Activated naive CD4-positive, alpha-beta T cell treated with anti-CD3 and anti-CD28 coated beads, Interleukin-2, amount 50 U/mL, for 72 hours (primary cell): ENCODE measurements at places on chromosomes 16 and 17.

- DNase-seq, result no peak
Observed at GRCh38 chr17:8468127-8468526, 32.4 kb downstream of the NDEL1 start.

DNA sequence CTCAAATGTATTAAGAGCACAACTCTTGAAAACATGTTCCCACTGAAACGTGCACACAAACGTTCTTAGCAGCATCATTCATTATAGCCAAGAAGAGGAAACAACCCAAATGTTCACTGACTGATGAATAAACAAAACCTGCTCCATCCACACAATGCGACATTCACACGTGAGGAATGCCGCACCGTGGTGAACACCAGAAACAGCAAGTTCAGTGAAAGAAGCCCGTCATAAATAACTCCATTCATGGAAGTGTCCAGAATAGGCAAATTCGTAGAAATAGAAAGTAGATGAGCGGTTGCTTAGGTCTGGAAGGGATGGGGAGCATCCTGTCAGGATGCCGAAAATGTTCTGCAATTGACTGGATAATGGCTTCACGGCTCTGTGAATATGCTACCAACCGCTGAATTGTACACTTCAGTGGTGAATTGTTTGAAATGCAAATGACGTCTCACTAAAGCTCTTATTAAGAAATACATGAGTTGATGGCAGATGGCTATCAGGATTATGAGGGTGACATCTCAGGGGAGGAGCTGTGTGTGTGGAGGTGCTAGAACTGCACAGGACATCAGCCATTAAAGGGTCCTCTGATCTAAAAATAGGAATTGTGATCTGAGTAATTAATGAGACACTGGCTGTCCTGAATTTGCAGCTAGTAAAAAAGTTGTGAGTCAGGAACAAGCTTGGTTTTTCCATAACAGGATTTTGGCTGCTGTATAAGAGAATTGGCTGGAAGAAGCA is 771.0 kb downstream of the KCNJ18 start:
- DNase-seq, result no peak

DNA sequence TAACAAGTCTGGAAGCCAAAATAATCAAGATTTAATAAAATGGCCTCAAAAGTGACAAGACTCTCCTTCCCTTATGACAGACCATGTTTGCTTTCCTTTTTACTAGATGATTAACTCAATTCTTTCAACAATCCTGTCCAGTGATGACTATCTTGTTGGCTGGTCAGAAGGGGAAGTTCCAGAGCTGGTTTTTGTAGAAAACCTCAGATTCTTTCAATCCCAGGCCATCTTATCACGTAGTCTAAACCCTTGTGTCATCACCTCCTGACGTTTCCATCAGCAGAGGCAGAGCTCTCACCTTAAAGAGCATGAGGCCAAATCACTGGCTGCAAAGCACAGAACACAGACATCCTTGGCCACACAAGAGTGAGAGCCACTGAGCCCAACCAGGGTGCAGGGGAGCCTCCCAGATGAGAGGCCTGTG is 125.3 kb downstream of the ANKRD11 start:
- DNase-seq, result no peak

DNA sequence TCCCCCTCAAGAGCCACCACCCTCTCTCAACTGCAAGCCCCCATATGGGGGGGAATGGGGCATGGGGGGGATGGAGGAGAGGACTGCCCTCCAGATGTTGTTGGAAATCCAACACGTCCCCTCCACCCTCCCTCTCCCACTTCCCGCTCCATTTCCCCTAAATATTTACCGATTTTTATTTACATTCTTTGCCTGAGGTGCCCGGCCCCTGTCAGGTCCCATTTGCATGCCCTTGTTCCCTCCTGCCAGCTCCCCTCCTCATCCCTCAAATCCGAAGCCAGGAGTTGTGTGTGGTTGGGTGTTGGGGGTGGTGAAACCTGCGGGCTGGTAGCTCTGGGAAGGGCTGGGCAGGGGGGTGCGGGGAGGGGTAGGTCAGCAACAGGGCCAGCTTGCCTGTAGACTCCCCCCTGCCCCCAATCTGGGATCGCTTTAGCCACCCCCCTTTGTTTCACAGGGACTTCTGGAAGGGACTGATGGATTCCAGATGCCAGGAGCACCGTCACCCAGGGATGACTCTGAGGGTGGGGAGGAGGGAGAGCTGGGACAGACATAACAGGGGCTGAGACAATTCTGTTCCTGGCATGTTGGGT is 39.7 kb upstream of the NGFR start:
- DNase-seq, result no peak

DNA sequence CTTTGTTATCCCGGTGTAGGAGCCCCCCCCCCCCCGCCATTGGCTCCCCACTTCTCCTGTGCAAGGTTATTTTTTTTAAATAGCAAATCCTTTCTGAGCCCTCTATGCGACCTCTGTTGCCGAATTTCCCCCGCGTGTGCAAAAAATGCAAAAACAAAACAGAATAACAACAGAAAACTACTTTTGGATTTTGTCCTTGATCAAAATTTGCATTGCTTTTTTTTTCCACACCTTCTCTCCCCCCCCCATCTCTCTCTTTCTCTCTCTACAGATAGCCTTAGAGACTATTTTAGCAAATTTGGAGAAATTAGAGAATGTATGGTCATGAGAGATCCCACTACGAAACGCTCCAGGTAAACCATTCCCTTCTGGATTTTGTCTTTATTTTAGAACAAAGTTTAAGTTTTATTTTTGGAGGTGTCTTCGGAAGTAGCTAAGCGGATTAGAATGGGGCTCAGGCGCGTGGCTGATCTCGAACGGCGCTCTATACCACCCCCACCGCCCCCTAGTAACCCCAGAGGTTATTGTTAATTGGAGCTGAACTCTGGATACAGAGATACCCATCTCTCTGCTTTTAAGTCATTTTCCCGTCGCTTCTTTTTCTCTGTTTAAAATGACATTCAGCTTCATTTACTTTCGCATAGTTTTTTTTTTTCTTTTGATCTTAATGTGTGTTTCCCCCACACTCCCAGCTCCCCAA is 1.0 kb downstream of the MSI2 start:
- DNase-seq, result no peak

DNA sequence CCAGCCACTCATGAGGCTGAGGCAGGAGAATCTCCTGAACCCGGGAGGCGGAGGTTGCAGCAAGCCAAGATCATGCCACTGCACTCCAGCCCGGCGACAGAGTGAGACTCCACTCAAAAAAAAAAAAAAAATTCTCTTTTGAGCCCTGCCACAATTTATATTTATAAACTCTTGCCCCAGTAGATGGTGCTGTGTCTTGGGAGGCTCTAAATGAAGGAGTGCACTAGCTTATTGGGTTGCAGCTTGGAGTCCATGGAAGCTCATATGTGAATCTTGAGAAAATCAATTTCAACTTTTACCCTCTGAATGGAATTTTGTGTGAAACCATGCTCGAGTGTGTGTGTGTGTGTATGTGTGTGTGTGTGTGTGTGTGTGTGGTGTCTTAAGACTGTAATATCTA is 420.1 kb downstream of the HS3ST4 start:
- DNase-seq, result no peak

GRCh38 chr17:46818929-46819859 is 702 bp upstream of the WNT3 start:
- no peak for DNase-seq

DNA sequence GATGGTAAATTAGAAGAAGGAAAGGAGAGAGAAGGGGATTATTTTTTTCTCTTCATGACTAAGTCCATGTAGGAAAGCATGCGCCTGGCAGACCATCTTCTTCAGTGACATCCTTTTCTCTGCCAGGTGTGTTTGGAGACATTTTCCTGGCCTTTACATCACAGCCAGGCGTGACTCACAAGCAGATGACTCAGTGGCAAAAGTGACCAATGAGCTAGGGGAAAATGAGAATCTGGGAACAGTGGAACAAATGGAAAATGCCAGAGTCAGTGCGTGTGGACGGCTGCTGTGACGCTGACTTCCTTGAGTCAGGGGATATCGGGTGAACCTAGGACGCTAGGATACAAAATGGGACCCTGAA is 9.4 kb downstream of the KIAA0513 start:
- no peak for DNase-seq

DNA sequence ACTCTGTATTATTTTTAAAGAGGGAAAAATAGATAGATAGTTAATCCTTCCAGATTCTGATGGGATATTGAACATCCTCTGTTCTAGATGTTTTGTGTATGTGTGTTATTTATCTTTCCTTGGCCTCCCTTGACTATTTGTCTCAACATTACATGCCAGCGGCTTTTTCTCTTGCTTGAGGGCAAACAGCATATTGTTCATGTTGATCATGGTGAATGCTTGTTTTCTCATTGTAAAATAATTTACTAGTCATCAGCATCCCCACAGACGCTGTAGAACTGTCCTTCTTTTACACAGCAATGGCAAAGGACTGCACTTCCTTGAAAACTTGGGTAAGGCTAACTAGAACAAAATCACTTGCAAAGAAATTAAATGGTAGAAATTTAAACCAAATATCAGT is 1376.4 kb upstream of the GOT2 start:
- no peak for DNase-seq
